ENCODE measurements at places on chromosomes 7 and 10.

- DNase-seq = no peak
Measured at GRCh38 chr7:15963206-15963605, 276.7 kb upstream of the MEOX2 start.

- no peak for DNase-seq
Measured at GRCh38 chr7:78203042-78203720, 404.6 kb downstream of the PHTF2 start.

DNA sequence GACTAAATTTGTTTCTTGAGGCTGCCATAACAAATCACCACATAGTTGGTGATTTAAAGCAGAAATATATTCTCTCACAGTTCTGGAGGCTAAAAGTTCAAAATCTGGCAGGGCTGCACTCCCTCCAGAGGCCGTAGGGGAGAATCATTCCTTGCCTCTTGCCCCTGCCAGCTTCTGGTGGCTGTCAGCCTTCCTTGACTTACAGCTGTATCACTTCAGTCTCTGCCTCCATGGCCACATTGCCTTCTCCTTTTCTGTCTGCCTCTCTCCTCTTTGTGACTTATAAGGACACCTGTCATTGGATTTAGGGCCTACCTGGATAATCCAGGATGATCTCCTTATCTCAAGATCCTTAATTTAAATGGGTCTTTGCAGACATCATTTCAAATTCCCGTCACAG is 5.8 kb upstream of the LRRC4 start:
- no peak for DNase-seq

GRCh38 chr7:92635538-92635937 is 45.3 kb upstream of the FAM133B start:
- no peak for DNase-seq

GRCh38 chr7:28980451-28981160 is 22.5 kb upstream of the TRIL start:
- DNase-seq = no peak

- no peak for DNase-seq
Measured at GRCh38 chr7:82335927-82336326, 107.7 kb downstream of the CACNA2D1 start.

DNA sequence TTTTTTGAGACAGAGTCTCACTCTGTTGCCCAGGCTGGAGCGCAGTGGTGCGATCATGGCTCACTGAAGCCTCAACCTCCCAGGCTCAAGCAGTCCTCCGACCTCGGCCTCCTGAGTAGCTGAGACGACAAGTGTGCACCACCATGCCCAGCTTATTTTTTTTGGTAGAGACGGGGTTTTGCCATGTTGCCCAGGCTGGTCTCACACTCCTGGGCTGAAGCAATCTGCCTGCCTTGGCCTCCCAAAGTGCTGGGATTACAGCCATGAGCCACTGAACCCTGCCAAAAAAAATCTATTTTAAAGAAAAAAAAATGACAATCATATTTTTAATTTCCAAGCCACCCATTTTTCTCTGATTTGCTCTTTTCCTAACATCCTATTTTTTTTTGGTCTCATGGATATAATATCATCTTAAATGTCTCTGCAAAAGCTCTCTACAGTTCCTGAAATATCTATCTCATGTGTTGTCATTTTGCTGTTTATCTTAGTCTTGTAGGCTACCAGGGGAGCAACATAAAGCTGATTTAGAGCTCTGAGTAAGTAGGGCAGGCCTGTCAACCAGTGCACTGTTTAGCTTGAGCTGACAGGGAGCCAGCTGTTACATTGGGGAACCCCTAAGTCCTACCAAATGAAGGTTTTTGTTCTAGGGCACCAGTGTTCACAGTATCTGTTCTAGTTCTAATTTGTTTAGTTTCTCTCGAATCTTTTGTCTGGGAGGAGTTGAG is 29.9 kb upstream of the HBP1 start:
- no peak for DNase-seq

- no peak for DNase-seq
Measured at GRCh38 chr7:38245409-38245977, 27.9 kb downstream of the TARP start.

GRCh38 chr7:137475966-137476365 is 132.4 kb upstream of the PTN start:
- DNase-seq = no peak

DNA sequence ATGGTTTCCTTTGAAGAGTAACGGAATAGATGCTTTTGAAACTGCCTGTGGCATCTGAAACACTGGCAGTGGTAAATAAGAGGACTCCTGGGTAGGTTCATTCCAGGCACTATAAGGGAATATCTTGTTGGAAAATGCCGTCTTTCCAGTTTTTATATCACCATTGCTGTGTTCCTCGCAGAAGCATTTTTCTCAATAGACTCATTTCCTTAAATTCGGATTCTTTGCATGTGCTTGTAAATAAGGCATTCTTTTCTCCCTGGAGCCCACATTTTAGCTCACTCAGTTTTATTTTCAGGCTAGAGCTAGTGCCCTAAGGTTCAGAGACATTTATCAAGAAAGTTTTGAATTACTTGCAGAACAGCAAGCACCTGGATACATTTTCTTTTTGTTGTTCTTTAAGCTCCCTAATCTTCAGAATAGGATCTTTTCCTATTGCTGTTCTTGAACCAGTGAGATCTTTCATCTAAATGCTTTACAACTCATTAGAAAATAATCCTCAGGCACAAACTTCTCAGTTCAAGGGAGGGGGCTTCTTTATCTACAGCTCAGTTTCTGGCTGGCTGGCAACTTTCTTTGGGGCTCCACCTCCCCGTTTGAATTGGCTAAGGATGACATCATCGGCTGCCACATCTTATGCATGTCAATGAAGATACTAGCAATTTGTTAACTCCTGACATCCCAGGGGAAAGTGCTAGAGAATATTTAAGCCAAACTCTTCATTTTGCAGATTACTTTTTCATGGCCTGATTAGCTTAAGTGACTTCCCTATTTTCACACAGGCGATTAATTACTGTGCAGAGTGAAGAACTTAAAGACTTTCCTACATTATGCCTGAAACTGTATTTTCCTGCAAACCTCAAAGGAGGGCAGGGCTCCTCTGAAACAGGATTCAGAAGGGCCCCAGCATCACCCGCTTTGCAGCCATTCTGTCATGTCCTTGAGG is 133.7 kb upstream of the RSU1 start:
- no peak for DNase-seq

GRCh38 chr7:1253681-1254181 is 21.1 kb downstream of the UNCX start:
- no peak for DNase-seq

DNA sequence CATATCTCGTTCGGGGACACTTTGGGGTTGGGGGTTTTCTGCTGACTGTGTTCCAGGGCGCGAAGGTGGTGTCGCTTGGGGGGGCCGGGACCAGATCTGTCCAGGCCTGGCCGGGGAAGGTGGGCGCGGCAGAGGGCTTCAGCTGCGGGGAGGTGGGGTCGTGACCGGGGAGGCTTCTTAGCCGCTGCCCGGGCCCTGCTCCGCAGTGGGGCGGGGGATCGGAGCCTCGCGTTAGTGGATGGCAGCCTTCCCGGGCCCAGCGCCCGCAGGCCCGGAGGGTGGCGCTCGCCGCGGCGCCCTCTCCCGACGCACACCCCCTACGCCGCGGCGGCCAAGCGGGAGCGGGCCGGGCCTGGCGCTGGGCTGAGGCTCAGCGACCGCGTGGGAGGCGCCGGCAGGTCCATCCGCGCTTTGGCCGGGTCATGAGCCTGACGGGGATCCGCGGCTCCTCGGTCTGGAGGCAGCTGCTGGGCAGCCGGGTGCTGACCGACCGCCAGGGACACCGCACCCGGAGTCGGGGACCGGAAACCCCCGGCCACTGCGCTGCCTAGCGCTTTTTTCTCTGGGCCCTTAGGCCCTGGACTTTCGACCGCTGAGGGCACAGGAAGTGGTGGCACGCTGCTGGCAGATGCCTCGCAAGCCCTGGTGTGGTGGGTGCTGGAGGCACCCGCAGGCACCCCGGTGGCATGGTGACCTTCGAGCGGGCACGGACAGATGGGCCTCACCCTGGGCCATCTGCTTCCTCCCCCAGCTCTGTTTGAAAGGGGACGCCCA is 1.2 kb downstream of the AGAP3 start:
- no peak for DNase-seq

- no peak for DNase-seq
Measured at GRCh38 chr7:44935583-44935982, 43.2 kb downstream of the MYO1G start.

DNA sequence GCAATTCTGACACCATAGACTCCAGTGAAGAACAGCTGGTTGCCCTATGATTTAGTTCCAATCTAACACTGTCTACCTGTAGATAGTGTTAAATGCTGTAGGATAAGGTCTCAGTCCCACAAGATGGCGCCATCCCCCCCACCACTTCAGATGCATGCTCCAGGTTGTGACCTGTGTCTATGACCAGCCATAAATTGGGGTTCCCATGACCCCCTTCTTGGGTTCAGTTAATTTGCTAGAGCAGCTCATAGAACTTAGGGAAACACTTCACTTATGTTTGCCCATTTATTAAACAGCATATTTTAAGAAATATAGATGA is 13.1 kb downstream of the CCSER2 start:
- no peak for DNase-seq

- DNase-seq = no peak
Measured at GRCh38 chr10:114483575-114483974, 79.3 kb upstream of the AFAP1L2 start.

DNA sequence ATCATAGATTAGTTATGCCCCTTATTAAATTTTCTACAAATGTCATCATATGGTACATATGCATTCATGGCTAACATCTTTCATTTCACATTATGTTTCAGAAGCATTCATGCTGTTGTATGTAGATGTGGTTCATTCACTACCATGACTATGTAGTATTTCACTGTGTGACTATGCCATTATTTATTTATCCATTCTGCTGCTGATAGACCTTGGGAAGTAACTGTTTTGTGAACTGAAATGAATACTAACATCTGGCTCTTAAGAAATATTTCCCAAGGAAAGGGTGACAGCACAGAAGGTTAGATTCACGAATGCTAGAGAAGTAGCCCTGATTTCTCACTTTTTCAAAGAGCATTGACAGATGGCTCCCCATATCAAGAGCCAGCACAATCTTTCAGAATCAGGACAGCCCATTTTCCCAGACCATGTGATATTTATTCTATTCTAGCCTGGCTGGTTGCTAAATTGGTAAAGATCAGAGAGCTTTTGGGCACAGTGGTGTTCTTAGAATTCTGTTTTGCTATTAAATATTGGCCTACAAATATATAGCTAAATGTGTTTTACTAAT is 157.4 kb downstream of the DYNC1I1 start:
- DNase-seq = no peak

GRCh38 chr10:52756966-52757365 is 15.6 kb downstream of the MBL2 start:
- no peak for DNase-seq

DNA sequence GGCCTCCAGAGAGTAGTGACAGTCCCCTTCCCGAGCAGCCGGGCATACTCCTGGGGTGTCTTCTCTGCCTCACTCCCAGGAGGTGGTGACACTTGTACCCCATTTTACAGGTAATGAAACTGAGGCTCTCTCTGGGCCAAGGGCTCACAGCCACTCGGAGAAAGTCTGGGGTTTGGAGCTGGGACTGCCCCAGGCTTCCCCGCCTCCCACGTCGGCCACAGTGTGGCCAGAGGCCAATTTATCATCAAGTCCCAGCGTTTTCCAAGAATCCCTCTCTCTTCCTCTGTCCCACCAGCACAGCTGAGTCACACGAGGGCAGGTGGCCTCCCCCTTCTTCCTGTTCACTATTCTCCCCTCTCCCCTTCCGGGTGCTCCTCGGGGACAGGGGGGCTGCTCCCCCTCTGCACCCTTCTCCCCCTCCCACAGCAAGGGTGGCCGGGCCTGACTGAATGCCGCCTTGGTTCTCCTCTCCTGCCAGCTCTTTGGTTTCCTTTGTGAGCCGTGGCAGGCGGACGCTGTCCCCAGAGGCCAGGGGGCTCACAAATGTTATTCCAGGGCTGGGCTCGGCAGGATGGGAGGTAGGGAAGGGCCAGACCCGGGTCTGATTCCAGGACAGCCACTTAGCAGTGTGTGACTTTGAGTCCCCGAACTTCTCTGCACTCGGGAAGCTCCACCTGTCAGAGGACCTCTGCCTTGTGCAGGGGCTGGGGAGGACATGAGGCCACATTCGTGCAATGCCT is 17.7 kb downstream of the CLIP2 start:
- DNase-seq = no peak

GRCh38 chr10:24901686-24902399 is 50.6 kb downstream of the PRTFDC1 start:
- no peak for DNase-seq

GRCh38 chr7:103120362-103120761 is 28.5 kb downstream of the NAPEPLD start:
- DNase-seq = no peak

- DNase-seq = no peak
Measured at GRCh38 chr10:30199376-30200016, 140.1 kb upstream of the JCAD start.

DNA sequence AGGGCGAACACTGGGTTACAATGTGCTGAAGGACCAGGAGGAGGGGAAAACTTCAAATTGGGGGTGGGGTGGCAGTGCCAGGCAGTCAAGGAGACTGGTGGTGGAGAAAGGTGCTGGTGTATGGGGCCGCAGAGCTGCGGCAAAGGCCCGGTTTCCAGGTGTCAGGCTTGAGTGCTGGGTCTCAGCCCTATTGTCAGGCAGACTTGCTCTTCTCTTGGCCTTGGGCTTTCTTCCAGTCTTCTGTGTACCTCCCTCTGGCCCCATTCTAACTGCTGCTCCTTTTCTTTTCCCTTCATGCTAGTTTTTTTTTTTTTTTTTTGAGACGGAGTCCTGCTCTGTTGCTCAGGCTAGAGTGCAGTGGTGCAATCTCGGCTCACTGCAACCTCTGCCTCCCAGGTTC is 51.0 kb downstream of the POLR3A start:
- no peak for DNase-seq
